Fibroblast of lung (primary cell): ENCODE measurements at places on chromosomes 1 and 21. TPM values are rescaled to one million over a fixed set of nuclear protein-coding genes. Genes with fewer than 3 reads are reported as not detected.

Gene CGN
- polyA plus RNA-seq, result 0.17 and 0.21 TPM in 2 replicates

- peak within 1 kb of the TSS; percentile 90 for H3K27ac ChIP-seq
- DNase-seq, result peak; percentile 79
- no peaks in the 10 kb centered on the region for H3K36me3 ChIP-seq
- no peaks in the 10 kb centered on the region for H3K27me3 ChIP-seq
- H3K4me1 ChIP-seq, result no peaks in the 10 kb centered on the region
- peak within 1 kb of the TSS; percentile 98 for H3K4me3 ChIP-seq
These were observed at the start of gene CDKN2C for GRCh38 chr1:50969611-50970508. Gene CDKN2C (plus strand): TSS chr1:50970245. CDS start chr1:50970369, 124 bp downstream.

Gene MTARC1
- 1.8 and 2.8 TPM in 2 replicates for polyA plus RNA-seq

DNA sequence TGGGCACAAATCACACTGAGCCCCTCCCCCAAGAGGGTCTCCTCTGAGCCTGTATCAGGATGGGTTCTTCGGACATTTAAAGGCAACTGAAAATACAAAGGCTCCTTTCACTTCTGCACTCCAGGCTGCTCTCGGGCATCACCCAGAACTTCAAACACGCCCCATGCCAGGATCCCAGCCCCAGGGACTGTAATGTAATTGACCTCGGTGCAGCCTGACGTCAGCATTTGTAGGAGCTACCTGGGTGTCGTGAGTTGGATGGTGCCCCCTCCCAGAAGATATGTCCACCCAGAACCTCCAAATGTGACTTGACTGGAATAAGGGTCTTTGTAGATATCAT lies 95.2 kb downstream of the PSMG1 start:
- H3K36me3 ChIP-seq, result no peaks in the 10 kb centered on the region
- H3K27ac ChIP-seq, result peak overlapping the region; percentile 43
- DNase-seq, result no peak
- no peaks in the 10 kb centered on the region for H3K27me3 ChIP-seq

Gene EPB41
- 7.4 TPM in 2 replicates for polyA plus RNA-seq

Gene PDE4B
- 3.7 and 5.2 TPM in 2 replicates for polyA plus RNA-seq

- no peaks in the 10 kb centered on the region for H3K36me3 ChIP-seq
- H3K4me1 ChIP-seq, result no peaks in the 10 kb centered on the region
- H3K27me3 ChIP-seq, result no peaks in the 10 kb centered on the region
- H3K4me3 ChIP-seq, result no peak overlapping the region
- H3K27ac ChIP-seq, result no peak overlapping the region
These were observed 3.7 kb downstream of the RGSL1 start for GRCh38 chr1:182453631-182454030.
